AG04449 (cell line): ENCODE measurements at places on chromosomes 3 and 15.

GRCh38 chr3:134839990-134840389 is 44.9 kb downstream of the EPHB1 start:
- DNase-seq: no peak

DNA sequence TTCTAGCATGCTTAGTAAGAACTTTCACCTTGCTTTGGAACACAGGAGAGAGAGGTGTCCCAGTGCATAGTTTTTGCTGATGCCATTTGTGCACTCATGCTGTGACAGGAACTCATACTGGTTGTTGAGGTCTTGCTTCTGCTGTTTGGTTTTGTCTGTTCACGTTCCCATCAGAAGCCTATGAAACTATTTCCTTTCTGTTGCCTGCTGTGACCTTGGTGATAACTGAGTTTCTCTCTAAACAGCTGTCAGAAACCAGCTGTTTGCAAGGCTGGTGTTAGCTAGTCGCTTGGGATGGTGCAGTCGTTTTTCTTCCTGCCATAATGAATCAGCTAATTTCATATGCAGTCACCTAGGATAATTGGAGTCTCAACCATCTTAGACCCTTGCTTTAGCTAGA is 724.1 kb downstream of the GRM7 start:
- no peak for DNase-seq

DNA sequence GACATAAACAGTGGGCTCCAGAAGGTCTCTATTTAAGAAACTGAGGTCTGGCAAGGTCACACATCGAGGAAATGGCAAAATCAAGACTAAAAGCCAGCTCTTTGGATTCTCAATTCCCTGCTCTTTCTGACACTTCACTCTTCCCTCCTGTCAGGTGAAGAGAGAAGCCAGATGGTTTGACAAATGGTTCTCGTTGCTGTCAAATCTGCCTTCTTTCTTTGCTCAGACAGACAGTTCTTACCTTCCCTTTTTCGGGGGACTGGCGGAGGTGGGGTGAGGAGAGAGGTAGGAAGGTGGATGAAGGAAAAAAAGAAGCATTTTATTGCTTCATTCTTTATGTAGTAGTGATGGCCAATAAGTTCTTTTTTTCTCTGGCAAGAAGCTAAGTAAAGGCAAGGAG is 133.4 kb downstream of the LPP start:
- no peak for DNase-seq

GRCh38 chr15:93929375-93930094 is 301.8 kb upstream of the MCTP2 start:
- peak; percentile 89 for DNase-seq

DNA sequence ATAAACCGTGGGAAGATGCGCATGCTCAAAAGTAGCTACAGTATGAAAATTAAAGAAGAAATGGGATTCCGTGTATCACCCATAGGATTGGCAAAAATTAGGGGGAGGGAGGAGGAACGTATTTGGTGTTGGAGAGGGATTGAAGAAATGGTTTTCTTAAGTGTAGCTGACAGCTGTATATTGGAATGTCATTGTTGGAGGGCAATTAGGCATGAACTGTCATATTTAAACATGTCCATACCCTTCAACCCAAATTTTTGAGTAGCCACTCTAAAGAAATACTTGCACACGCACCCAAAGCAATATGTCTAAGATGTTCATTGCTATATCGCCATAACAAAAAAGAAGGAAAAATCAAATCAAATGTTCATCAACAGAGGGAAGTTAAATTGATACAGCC is 144.7 kb downstream of the TLE3 start:
- DNase-seq: no peak

- DNase-seq: no peak
These were observed 41.9 kb upstream of the SLC6A1 start for GRCh38 chr3:10950476-10951294.

- DNase-seq: no peak
These were observed 53.9 kb upstream of the KLF13 start for GRCh38 chr15:31272558-31273257.

DNA sequence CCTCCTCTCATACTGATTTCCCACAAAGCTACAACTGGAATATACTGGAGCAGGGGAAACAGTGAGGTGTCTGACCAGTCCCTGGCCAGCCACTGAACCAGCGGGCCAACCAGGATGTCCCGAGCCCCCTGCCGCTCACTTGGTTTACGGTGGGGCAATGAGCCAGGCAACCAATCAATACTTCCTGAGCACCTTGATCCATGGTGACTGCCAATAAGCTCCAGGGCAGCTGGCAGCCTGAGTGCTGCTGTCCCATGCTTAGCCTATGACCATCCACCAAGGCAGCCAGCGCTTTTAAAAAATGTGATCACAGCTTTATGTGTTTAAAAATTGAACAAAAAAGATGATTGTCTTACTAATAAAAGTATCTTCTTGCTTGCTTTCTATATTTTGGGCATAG is 4.2 kb downstream of the SCN10A start:
- no peak for DNase-seq

- no peak for DNase-seq
These were observed 255.8 kb upstream of the CDIN1 start for GRCh38 chr15:36323615-36324014.

DNA sequence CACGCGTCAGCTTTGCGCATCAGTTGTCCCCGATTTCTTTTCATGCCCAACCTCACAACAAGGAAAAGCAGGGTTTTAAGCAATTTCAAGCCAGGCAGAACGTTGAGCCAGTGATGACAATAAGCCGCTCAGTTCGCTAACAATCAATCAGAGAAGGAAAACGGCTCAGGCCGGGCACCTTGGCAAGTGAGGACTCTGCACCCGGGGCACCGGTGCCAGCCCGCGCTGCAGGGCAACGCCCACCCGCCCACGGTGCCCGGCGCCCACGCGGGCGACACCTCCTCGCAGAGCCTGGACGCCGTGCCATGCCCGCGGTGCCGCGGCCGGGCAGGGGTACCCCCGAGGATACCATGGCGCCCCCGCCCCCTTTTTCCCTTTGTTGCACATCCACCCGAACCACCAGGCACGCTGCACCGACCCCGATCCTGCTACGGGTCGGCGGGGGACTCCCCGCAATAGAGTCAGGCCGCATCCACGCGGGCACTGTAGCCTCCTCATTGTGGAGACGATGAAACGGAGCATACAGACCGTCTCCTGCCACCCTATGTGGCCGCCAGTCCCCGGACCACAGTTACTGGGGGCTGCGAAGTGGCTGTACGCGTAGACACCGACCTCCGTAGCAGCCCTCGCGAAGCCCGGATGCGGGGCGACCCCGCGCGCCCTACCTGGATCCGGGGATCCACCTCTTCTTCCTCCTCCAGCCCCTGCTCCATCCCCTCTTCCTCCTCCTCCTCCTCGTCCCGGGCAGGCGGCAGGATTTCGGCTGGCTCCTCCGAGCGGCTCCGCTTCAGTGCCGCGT is 581 bp downstream of the SH3BP5 start:
- no peak for DNase-seq

GRCh38 chr3:49998326-49998725 is 58.4 kb downstream of the RBM6 start:
- no peak for DNase-seq

- no peak for DNase-seq
These were observed 310.4 kb downstream of the RYR3 start for GRCh38 chr15:33621141-33621540.

GRCh38 chr3:128439226-128439625 is 27.5 kb downstream of the DNAJB8 start:
- DNase-seq: peak; percentile 17

- DNase-seq: no peak
These were observed at the start of gene CADM2 for GRCh38 chr3:84958495-84959469. CADM2 (plus strand) TSS chr3:84958989.

DNA sequence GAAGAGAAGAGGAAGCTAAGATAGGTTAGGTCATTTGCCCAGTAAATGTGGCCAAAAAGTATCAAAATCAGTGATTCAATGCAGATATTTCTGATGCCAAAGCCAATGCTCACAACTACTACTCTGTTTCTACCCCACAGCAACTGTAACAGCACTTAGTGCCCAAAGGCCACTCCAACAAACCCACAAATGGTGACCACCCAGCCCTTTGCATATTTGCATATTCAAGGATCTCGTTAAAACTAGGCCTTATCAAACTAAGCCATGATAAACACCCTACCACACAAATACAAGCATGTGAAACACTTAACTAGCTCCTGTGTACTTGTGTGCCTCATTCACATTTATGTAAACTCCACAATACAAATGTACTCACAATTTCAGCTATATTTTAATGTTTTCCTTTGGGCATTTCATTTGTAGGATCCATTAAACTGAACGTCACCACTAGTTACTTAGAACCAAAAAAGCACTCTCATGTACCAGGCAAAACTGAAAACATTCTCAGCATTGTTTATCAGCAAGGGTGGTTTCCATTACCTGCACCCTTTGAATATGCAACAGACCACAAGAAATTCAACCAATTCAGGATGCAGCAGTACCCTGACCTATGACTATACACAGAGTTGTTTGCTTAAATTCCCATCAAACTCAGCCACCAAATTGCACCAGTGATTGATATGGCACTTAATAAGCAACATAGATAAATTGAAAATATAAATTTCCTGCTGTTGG is 111.2 kb upstream of the STT3B start:
- DNase-seq: no peak

- no peak for DNase-seq
These were observed 154.2 kb upstream of the SMAD3 start for GRCh38 chr15:66911131-66911700.

DNA sequence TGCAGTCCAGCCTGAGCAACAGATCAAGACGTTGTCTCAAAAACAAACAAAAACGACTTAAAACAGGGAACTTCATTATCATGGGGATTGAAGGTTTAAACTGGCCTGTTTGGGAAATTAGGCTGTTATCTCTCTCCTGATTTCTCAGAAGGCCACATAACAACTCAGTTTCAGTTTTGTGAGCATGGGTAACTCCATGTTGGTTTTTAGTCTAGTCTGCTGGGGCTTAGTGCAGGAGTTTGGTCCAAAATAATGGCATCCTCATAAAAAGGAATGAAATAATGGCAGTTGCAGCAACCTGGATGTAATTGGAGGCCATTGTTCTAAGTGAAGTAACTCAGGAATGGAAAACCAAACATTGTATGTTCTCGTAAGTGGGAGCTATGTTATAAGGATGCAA is 2.3 kb upstream of the ZNF280D start:
- DNase-seq: no peak

DNA sequence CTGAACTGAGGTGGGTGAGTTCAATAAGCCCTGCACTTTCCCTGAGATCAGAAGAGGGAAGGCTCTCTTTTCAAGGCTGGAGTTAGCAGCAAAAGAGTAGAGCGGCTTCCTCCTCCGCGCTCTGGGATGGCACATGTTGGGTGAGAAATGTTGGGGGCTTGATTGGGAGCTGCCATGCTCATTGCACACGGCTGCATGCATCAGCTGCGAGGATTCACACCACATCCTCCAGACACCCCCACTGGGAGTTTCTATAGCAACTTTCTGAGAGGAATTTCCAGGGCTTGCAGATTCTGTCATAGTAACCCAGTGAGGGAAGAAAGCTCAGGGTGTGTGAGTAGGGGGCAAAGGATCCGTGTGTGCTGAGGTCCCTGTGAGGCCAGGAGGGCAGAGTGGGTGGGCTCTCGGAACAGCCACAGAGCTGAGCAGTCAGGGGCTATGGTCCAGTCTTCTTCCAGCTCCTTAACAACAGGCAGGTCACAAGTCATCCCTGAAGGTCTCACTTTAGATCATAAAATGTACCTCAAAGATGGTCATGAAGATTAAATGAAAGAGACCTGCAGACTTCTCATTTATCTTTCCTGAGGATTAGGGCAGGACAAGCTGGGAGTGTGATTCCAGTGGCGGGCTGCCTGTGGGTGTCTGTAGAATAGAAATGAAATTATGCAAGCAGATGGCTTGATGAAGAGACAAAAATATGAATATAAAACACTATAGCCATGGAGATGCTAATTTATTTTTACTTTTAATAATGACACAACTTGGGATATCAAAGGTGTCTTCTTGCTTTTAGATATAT is 75.7 kb upstream of the CHRNA7 start:
- DNase-seq: no peak

- DNase-seq: no peak
These were observed 21.9 kb upstream of the POLR2M start for GRCh38 chr15:57684491-57685151.

GRCh38 chr3:171255236-171255806 is 204.9 kb downstream of the TNIK start:
- DNase-seq: no peak

- no peak for DNase-seq
These were observed 45.1 kb downstream of the SEC22A start for GRCh38 chr3:123246866-123247265.

- no peak for DNase-seq
These were observed 100.9 kb downstream of the MEGF11 start for GRCh38 chr15:66152650-66153049.

- DNase-seq: no peak
These were observed 7.2 kb downstream of the SPG21 start for GRCh38 chr15:64982472-64982871.

DNA sequence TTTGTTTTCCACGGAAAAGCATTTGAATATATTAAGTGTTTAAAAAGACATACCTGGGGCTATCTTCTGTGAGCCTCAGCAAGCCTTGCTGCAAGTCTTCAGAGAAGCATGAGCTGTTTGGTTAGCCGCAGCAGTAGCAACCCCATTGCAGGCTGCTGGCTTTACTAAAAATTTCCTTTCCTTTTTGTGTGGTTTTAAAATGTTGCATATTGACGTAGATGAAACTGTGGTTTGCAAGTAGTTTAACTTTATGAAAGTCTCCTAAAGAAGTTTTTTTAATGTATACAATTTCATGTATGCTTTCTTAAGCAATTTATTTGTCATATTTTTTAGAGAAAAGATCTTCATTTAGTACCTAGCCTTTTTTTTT is at the start of gene GPR171:
Gene GPR171, minus strand, starts transcription at position 166 of the 370 bp plus-strand sequence. CDS start 3,830 bp downstream, outside the sequence.
- DNase-seq: no peak

DNA sequence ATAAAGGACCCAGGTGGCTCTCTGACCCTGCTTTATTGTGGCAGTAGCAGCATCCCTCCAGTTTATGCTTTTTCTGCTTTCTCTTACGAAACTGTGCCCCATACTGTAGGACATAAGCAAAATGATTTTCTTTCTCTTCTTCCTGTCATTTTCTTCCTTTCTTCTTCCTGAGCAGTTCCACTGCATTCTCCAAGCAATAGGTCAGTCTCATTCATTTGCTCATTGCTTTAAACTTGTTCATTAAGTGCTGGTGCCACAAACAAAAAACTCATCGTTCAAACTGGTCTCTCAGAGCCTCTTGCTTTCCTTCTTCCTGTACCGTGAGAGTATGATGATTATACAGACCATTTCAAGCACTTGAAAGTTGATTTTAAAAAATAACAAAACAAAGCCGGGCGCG is 66.8 kb downstream of the PDE8A start:
- no peak for DNase-seq

DNA sequence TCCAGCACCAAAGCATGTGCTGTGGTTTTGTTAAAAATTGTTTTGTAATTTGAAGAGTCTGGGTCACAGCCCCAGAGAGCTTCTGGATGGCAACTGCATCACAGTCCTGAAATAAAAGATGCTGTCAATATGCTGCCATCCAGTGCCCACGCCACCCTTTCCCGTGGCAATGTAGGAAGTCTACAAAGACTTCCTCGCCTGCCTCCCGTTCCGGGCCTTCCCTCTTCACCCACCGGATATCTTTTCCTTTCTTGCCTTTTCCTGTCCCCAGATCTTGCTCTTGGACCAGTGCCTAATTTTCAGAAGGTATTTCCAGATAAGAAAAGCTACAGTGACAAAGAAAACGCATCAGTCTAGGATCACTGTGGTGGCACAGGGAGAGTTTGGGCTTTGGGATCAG is 85.3 kb upstream of the RNU6-1 start:
- no peak for DNase-seq
